ENCODE measurements at places on chromosomes 11 and 22. TPM values are rescaled to one million over a fixed set of nuclear protein-coding genes. Genes with fewer than 3 reads are reported as not detected.

The C11orf24 gene
- total RNA-seq, result 18.2 TPM

The HBE1 gene
- total RNA-seq, result 3.3 TPM

The BIK gene
- total RNA-seq, result 1.0 TPM

The SAA2 gene
- not detected for total RNA-seq

The KCNJ11 gene
- 28.6 TPM for total RNA-seq

All from tongue (tissue), 3 donors.